ENCODE measurements at places on chromosomes 7 and 10.
A peak's percentile ranks its signal among the peaks of the same experiment; 100 is the strongest.

- no peak for DNase-seq
These were observed 30.6 kb downstream of the MYL10 start for GRCh38 chr7:101598422-101598985.

- no peak for DNase-seq
These were observed 51.5 kb upstream of the DGKB start for GRCh38 chr7:14954035-14954434.

GRCh38 chr7:4215176-4215720 lies 466.8 kb upstream of the FOXK1 start:
- no peak for DNase-seq

- DNase-seq, result no peak
These were observed 12.8 kb downstream of the ZMIZ2 start for GRCh38 chr7:44761207-44762161.

DNA sequence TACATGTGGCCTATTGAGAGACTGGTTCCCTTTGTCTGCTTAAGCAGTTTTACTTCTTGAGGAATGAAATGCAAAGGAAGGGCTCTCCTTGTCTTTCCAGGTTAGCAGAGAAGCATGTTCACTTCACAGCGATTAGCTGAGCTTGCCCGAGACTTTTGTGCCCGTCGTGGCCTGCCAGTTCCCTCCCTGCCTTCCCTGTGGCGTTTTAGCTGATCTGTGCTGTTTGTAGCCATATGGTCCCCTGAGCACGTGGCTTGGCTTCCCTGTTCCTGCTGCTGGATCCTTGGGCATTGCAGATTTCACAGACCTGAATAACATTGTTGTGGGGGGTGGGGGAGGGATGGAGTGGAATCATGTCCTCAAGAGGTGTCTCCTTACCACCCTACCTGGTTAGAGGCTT lies 61.8 kb downstream of the SND1 start:
- DNase-seq, result no peak

GRCh38 chr10:116024271-116024878 lies 248.6 kb downstream of the GFRA1 start:
- DNase-seq, result no peak

- DNase-seq, result peak; percentile 96
These were observed 19.1 kb downstream of the CEP41 start for GRCh38 chr7:130421684-130422083.

GRCh38 chr7:116441534-116441933 lies 58.0 kb upstream of the CAV2 start:
- DNase-seq, result no peak

GRCh38 chr10:61623161-61623560 lies 39.6 kb upstream of the CABCOCO1 start:
- peak; percentile 26 for DNase-seq

DNA sequence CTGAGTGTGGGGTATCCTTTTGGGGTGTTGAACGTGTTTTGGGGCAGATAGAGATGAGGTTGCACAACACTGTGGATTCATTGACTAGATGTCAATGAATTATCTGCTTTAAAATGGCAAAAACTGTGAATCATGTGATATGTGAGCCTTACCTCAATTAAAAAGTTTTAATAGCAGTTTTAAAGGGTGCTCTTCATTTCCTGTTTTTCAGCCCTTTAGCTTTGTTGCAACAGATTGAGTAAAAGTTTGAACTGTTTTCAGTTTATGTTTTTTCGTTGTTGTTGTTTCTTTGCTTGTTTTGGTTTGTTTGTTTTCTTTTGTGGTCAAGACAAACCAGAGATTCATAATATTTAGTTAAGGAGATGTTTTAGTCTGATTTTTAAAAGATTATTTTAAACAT lies 9.4 kb downstream of the TAS2R41 start:
- DNase-seq, result no peak

- DNase-seq, result no peak
These were observed 23.3 kb downstream of the YAE1 start for GRCh38 chr7:39589323-39590111.

DNA sequence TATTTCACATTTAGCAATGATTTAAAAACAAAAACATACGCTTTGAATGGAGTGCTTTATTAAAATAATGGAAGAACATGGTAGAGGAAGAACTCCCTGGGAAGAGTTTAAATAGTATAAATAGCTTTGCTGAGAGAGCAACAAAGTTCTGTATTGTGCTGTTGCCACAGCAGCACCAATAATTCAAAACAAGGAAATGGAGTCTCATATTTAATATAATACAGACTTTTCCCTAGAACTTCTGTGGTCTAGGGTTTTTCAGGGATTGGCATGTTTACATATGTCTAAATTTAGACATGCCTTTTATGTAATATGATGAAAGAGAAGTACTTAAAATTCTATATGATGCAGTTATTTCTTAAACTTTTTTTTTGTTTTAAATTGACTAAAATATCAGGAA lies 217.2 kb upstream of the HDAC9 start:
- DNase-seq, result no peak

DNA sequence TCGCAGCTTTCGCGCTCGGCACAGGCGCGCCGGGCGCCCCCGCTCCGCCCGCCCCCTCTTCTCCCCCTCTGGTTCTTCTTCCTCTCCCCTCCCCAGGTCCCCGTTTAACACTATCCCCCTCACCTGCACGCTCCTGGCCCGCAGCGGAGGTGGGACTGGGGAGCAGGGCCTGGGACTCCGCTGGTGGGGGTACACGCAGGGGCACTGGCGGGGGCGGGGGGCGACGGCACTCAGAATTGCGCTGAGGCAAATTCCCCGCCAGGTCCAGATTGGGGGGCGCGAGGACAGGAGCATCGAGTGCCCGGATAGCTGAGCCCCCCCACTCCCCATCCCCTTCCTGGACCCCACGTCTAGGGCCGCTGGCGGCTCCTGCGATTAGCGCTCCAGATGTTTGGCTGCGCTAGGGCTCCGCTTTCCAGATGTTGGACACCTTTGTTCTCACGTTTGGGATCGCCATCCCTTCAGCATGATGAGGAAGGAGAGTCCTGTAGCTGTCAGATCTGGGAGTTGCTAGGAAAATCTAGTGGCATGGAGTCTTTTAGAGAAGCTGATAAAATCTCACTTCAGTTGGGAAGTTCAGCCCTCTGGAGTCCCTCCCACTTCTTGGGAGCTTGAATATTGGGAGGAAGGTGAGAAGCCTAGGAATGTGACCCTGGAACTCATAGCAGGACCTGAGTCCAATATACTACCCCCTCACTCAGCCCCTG lies 31.4 kb upstream of the PAX2 start:
- no peak for DNase-seq

DNA sequence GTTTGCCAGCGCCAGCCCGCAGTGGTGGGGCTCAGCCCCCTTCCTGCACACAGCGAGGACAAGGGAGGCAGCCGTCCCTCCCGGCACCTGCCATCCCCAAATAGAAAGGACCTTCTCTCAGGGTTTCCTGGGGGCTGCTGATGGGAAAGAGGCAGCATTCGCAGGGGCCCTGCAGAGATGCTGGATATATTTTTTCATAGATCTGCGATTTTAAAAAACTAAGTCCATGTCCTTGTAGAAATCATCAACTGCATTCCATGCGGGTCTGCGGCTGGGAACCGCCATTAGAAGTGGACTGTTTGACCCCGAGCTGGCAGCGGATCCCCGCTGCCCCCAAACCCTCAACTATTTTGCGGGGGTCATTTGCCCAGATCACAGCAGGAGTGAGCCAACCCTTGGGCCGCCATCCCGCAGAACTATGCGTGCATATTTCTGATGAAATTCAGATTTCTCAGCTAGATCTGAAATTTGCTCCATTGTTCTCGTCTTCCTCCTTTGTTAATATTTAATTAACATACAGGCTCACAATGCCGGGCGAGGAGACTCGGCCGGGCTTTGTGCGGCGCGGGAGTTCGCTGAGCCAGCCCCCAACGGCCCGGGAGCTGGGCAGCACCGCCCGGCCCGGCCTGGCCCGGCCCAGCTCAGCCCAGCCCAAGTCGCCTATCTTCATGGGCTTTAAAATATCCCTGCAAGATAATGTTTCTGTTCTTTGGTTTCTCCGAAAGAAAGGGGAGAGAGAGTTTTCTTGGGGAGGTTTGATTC lies 2.0 kb downstream of the EN2 start:
- DNase-seq, result no peak

DNA sequence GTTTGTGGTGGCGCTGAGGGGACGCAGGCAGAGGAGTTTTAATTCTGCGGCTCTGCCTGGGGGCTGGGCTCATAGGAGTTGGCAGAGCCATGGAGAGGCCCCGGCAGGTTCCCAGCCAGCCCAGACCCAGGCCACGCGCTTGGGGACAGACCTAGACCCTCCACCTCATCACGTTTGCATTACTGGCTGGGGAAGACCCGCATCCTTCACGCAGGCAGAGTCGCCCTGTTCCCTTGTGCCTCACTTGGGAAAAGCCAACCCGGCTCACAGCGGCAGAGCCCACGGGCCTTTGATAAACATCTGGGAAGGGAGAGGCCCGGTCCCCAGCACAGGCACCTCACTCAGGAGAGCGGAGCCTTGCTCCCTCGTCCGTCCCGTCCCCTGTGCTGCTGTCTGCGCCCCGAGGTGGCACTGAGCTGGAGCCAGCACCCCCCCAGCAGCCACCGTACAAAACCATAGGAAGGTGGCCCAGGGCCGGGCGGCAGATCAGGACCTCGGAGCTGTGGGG lies 112.8 kb downstream of the CYTH3 start:
- DNase-seq, result no peak

GRCh38 chr10:113716109-113716910 lies 35.2 kb upstream of the PLEKHS1 start:
- no peak for DNase-seq

DNA sequence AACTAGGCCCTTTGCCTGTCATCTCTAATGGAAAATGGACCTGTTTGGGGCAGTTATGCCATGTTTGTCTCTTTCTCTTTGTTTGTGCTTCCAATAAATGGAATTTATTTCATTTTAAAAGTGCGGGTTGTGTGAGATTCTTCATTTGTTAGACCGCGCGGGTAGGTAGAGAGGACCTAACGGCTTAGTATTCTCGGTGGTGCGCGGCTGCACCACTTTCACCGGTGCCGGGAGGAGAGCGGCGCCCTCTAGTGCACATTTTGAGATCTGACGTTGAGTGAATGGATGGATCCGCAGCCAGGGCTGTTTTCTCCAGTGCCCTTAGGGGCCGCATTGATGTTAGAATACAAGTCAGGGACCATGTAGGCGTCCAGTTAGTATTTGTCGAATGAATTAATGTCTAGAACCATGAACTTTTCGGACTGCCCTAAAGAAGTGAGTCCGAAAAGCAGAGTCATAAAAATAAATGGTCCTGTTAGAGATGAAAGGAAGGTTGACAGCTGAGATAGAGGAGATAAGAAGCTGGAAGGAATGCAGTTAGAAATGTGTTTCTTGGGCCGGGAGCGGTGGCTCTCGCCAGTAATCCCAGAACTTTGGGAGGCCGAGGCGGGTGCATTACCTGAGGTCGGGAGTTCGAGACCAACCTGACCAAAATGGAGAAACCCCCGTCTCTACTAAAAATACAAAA lies 29.3 kb upstream of the GIMAP8 start:
- DNase-seq, result peak; percentile 91

- peak; percentile 81 for DNase-seq
These were observed 2.6 kb downstream of the LDB1 start for GRCh38 chr10:102117391-102118159.

DNA sequence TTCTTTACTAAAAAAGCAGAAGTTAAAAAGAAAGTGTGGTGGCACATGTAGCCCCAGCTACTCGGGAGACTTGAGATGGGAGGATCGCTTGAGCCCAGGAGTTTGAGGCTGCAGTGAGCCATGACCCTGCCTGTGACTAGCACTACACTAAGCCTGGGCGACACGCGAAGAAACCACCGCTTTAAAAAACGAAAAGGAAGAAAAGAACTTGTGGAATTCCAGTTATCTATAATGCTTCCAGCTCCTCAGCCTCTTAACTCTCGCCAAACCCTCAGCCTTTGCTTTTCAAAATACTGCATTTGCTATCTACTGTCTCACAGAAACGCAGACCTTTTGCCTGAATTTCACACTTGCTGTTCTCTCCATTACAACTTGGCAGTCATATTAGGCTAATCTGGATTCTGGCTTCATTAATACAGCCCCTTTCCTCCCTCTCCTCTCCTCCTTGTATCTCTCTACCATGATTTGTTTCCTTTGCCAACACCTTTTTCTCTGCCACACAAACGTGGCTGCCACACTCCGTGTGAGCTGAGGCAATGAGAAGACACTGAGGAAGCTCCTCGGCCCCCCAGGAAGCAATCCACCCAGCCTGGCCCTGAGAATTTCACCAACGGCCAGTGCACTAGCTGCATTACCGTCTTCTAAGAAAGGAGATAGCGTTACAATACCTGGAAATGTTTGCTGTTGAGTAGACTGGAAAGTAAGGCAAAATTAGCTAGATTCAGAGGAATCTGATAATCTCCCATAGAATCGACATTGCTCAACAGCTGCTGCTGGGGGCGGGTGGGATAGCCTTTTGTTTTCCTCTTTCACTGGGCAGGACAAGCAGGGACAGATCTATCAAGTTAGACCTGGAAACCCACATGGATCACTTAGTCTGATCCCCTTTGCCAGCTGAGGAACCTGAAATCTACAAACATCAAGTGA lies 37.2 kb downstream of the CALML5 start:
- DNase-seq, result no peak

DNA sequence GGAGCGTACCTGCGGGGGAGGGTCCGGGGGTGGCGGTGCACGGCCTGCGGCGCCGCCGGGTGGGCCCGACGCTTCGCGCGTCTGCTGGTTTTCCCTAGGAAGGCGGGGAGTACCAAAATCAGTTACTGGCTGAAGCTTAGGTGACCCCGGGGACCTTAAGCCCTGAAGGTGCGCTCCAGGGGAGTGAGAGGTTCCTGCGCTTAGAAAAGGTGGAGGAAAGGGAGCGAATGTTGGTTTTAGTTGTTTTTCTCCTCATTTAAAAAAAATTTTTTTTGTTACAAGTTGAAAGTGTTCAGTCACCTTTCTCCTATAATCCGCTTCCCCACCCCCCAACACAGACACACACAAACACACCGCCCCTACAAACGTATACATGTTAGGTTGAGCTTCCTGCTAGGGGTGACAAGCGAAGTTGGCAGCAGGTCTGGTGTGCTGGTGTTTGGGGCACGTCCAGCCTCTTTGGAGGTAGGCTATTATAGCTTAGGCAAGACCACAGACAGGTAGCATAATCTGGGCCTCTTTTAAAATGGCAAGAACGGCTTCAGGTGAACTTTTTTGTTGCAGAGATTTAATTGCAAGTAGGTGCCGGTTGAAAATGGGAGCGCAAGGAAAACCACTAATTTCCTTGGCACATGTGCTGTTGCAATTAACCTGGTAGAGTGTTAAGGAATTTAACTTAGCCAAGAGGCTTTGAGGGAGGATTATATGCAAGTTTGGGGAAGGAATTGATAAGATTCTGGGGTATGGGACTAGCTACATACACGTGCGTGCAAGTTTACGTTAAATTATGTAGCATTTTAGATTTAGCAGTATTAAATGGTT lies 945 bp downstream of the ADD3 start:
- DNase-seq, result no peak

DNA sequence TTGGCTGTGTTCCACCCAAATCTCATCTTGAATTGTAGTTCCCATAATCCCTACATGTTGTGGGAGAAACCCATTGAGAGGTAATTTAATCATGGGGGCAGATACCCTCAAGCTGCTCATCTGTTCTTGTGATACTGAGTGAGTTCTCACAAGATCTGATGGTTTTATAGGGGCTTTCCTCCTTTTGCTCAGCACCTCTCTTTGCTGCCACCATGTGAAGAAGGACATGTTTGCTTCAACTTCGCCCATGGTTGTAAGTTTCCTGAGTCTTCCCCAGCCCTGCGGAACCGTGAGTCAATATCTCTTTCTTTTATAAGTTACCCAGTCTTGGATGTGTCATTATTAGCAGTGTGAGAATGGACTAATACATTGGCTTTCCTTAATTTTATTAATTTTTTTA lies 527.8 kb downstream of the MDFIC start:
- DNase-seq, result no peak

GRCh38 chr7:63024446-63024845 lies 974.2 kb upstream of the ZNF722 start:
- no peak for DNase-seq

GRCh38 chr7:15403751-15404150 lies 158.1 kb downstream of the AGMO start:
- DNase-seq, result no peak

All from NCI-H1092 treated with DMSO at 0.1 percent for 48 hours (cell line).